ENCODE measurements at places on chromosomes 13 and 19.

- DNase-seq = no peak
Measured at GRCh38 chr13:112629161-112629560, 41.2 kb upstream of the TUBGCP3 start.

GRCh38 chr19:8311461-8312260 is 3.5 kb upstream of the CD320 start:
- DNase-seq = no peak

DNA sequence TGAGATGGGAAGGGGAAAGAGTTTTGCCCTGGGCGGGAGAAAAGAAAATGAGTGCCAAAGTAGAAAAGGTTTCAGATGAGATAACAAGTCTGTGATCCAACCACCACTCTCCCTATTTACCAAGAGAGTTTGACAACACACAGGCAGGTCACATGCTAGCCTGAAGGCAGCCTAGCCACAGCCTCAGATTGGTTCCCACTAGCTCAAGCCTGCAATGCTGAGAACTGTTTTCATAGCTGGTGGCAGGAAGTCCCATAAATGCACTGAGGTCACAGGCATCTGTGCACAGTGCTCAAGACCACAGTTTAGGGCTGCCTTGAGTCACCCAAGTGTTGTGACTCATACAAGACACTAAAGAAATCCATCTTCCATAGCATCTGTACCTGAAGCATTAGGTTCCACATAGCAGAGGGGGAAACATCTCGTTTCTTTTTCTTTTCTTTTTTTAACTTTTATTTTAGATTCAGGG is 18.5 kb upstream of the POP4 start:
- DNase-seq = peak; percentile 73

- DNase-seq = no peak
Measured at GRCh38 chr13:20825477-20825875, 51.7 kb upstream of the EEF1AKMT1 start.

- DNase-seq = no peak
Measured at GRCh38 chr13:40969169-40969901, 49.8 kb downstream of the ELF1 start.

DNA sequence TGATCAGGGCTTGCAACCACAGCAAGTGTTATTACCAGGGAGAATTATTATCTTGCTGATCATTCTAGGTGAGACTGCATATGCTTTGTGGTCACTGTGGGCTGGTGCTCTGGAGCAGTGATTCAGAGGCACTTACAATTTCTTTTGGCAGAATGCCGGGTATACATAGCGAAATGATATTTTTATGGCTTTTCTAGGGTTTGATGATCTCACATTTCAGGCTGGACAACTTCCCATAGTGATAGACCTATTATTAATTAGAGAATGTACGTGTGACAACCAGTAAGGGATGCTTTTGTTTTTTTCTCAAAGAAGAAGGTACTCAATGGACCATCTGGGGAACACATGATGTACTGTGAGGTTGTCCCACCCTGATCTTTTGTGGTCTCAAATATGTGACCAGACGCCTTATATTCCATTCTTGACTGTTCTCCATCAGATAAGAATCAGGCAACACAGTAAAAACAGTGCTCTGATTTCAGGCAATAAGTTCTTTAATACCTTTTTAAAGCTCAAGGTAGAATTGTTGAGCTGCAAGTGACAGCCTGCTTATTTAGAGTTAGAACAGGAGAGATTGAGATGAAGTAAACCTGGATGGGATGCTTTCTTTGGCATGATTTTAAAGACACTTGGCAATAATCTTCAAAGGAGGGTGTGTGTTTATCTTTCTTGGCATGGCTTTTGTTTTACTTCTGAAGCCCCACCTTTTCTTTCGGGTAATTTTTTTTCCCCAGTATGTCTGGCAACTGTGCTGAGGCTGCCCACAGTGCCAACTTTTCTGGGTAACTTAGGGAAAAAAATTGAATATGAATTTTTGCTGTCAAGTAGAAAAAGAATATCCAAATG is 27.4 kb upstream of the SCEL start:
- DNase-seq = no peak

GRCh38 chr19:40594657-40595091 is 6.5 kb upstream of the LTBP4 start:
- DNase-seq = no peak

DNA sequence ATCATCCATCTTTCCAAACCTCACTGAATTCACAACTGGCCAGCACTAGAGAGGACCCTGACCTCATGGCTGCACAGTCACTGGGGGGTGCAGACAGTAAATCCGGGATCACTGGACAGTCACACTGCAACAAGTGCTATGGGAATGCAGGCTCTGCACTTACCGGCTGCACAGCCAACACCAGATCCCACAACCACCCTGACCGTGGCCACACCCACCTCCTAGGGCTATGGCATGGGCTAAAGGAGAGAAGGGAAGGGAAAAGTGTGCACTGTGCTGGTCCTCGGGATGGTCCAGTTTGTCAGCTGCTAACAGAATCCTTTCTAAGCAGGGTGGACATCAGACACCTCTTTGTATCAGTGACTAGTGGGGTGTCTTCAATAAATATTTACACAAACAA is 118.2 kb downstream of the MIPEP start:
- DNase-seq = no peak

GRCh38 chr19:14514215-14514863 is 3.9 kb downstream of the DNAJB1 start:
- no peak for DNase-seq

GRCh38 chr19:31436121-31436776 is 87.0 kb upstream of the TSHZ3 start:
- DNase-seq = no peak

GRCh38 chr13:78806457-78806856 is 147.5 kb upstream of the OBI1 start:
- no peak for DNase-seq

DNA sequence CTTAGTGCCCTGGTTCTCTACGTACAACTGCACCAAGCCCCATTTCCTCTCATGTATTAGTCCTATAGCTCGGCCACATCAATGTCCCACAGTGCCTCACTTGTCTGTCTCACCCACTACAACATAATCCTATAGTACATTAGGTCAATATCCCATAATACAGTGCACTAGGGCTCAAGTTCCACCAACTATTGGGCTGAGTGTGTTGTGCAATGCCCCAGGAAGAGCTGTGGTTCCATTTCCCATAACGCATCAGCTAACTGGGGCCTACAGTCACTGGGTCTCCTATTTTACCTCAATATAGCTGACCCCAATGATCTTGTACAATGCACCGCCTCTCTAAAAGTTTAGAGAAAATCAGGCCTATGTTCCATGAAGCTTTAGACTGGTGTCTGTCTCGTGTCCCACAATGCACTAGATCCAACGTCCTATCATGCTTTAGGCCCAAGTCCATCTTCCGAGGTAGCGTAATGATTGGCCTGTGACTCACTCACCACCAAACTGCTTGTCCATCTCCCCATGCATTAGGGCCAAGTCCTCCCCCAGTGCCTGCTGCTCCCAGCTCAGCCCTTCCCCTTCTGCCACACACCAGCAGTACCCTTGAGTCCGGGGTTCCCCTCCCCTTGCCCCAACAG is 21.8 kb downstream of the TSKS start:
- DNase-seq = no peak

DNA sequence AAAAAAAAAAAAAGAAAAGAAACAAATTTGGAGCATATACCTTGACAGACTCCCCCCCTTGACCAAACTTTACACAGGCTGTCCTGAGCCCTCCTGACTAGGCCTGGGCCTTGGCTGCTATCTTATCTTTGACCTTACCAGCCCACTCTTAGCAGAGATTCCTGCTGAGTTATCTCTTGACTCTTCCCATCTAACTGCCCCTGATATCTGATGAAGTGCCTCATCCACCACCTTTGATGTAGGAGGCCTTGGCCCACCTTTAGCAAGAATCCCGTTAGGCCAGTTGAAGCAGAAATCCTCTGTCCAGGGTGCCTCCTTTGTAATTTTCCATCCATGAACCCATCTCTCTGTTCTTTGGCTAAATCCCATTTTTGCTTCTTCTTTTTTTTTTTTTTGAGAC is 43.6 kb downstream of the NLRP12 start:
- DNase-seq = no peak

DNA sequence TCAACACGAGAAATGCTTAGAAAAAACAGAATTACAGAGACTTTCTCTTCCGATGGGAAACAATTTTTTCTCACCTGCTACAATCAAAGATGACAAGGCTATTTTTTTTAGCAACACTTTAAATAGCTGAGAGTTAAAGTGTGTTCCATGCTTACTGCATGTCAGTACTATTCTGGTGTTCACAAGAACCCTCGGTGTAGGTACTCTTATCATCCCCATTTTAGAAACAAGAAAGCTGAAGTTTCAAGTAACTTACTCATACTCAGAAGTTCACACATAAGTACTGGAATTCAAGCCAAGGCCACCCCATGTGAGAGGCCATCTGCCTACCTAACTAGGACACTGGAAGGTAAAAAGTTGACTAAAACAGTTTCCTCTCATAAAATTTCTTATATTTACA is 9.0 kb upstream of the TNFRSF19 start:
- DNase-seq = no peak

DNA sequence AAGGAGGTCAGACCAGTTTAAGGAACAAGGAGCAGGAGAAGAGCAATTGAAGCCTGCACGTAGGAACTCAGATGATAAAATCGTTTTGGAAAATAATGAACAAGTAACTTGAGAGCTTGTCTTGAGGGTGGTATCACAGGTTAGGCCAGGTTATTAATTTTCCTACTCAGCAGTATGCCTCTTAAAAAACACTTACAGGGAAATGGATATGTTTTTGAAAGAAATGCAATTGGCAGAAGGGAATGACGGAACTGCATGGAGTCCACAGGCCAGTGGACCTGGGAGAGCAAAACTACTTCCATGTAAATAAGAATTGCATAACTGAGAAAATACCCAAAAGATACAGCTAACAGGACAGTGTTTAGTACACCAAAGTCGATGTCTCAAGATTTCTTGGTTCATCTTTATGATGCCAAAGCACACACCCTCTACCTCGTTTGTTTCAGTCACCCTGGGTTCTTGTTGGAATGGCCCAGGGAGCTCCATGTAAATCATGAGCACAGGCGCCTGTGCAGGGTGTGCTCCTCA is 35.2 kb downstream of the MBNL2 start:
- DNase-seq = no peak

- no peak for DNase-seq
Measured at GRCh38 chr13:46169758-46170157, 12.2 kb downstream of the LCP1 start.

GRCh38 chr19:5041168-5041912 is 72.4 kb downstream of the KDM4B start:
- DNase-seq = no peak

- no peak for DNase-seq
Measured at GRCh38 chr13:103406967-103407366, 340.8 kb upstream of the SLC10A2 start.
